ENCODE measurements at places on chromosomes 12 and 14.

- DNase-seq: no peak
Measured at GRCh38 chr12:54736549-54736948, 88.4 kb upstream of the DCD start.

DNA sequence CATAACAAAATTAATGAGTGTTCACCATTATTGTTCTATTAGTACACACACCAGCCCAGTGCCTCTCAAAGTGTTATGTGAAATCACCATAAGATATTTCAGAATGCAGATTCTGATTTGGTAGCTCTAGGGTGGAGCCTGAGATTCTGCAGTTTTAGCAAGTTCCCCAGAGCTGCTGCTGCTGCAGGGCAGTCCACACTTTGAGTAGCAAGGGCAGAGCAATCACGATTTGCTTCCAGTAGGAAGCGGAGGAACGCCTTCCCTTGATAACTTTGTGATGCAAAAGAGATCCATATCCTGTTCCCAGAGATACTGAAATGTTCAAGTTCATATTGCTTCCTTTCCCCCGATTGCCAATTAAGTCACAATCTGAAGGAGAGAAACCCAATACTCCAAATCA is 57.9 kb downstream of the SLC17A8 start:
- DNase-seq: no peak

DNA sequence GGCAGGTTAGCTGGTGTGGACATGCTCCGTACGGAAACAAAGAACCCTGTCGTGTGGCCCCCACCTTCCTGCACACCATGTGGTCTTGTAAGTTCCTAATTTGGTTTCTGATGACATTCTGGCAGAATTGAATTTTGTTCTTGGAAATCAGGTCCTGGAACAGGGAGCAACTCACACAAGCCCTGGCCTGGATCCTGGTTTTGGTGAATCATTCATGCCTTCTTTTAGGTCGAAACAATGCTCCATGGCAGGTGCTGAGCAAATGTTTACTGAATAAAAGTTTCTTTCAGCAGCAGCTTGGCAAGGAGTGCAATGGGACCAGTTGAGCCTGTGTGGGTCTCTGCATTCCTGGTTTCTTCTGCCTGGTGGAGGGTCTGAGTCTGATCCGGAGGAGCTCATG is 978.4 kb downstream of the BCL11B start:
- DNase-seq: no peak

DNA sequence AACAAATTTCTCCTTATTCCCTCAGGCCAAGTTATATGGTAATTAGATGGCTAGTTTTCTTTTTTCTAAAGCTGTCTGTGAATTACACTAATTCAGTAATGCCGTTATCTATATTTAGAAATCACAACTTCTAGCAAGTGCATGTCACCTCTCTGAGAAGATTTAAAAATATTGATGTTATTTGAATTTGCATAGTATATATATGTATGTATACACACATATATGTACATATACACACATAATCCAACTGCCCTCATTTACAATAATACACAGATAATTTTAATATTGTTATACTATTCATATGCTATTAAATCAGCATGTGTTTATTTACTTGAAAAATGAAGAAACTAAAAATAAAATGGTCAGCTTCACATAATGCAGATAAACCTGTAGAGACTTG is 563.9 kb downstream of the SLC16A7 start:
- DNase-seq: no peak

Measured in suppressor macrophage (primary cell).